ENCODE measurements at places on chromosomes 12 and 14.

GRCh38 chr12:13075118-13075480, 28.4 kb downstream of the GSG1 start:
- DNase-seq = peak; percentile 81

- no peak for DNase-seq
These were observed 153.2 kb downstream of the CCER1 start for GRCh38 chr12:90801776-90802175.

DNA sequence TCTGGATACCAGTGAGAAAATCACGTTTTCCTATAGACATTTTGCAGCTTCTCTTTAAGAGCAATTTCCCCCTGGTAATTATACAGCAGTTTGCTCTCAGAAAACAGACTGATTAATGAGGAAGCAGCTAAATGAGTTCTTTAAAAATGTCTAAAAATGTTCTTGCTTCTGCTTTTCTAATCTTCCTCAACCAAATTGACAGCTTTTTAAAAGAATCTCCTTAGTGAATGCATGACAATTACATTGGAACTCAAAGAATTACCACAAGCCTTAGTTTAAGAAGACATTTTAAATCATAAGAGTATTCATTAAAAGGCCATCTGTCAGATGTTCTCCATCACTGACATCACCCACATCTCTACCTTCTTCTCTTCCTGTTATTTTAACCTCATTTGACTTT, 135.8 kb upstream of the PLXNC1 start:
- peak; percentile 56 for DNase-seq

- peak; percentile 41 for DNase-seq
These were observed 558 bp downstream of the KLHDC2 start for GRCh38 chr14:49768301-49769121.

DNA sequence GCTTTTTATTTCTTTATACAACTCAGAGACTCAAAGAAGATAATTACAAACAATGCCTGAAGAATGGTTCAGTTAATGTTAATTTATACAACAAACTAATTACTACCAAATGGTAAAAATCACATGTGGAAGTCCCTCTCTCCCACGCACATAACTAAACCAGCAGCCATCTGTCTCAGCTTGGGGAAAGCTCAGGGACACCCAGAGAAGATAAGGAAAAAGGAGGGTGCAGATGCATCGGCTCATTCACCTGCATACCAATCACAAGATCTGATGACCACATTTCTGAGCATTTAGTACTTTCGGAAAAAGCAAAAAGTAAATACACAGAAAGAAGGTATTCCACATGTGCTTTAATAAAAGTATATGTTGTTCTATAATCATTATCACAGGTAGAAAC, 136.3 kb downstream of the SOX5 start:
- peak; percentile 14 for DNase-seq

GRCh38 chr12:66688846-66689439, 10.1 kb upstream of the GRIP1 start:
- peak; percentile 82 for DNase-seq

GRCh38 chr12:7154042-7154441, 23.9 kb downstream of the CLSTN3 start:
- no peak for DNase-seq

DNA sequence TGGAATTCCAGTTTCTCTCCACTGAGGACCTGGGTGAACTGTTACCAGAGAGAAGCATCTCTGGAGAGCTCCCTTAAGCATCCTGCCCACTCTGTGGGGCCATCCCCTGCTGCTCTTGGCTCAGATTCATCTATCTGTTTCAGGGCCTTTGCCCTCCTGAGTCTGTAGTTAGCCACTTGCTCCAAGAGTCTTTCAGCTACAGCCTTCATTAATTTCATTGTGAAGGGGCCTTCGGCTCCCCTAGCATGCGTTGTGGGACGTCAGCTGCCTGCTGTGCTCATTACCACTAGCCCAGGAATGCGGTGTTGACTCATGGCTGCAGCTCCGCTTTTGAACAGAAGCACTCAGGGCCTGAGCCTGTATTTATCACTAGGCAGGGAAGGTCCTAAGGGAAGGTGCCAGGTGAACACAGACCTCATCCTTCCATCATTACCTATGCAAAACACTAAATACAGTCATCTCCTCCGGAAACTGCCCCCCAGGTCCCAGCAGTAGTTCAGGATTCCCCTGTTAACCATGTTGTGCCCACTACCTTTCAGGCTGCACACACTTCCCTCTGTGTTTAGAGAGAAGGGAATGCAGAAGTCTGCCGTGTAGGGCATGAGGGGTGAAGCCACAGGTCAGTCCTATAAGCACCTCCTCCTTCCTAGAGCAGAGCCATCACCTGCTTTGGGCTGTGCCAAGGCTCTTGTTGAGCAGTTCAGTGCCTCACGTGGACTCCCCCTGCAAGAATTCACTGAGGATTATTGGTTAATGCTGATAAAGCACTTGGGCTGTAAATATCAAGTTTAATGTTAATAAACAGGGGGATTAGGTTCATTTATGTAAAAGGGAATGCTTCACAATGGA, 191.4 kb downstream of the CACNA1C start:
- DNase-seq = peak; percentile 60
